ENCODE measurements at places on chromosomes 3 and 15. TPM values are rescaled to one million over a fixed set of nuclear protein-coding genes. Genes with fewer than 3 reads are reported as not detected.

- DNase-seq, result no peak
Observed at GRCh38 chr3:48696156-48696555, 10.4 kb upstream of the NCKIPSD start.

DNA sequence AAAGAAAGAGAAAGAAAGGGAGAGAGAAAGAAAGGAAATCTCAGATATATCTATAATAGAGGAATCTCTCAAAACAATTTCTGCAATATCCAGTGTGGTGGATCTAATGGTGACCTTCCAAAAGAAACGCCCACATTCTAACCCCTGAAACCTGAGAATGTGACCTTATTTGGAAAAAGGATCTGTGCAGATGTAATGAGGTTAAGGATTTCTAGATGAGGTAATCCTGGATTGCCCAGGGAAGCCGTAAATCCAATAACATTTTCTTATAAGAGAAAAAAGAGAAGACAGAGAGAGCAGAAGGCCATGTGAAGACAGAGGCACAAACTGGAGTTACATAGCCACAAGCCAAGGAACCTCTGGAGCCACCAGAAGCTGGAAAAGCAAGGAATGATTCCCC is 307.6 kb downstream of the ZBTB20 start:
- no peak for DNase-seq

- no peak for DNase-seq
Observed at GRCh38 chr3:172305974-172306373, 142.3 kb downstream of the GHSR start.

- no peak for DNase-seq
Observed at GRCh38 chr3:15499536-15499935, 22.0 kb downstream of the COLQ start.

DNA sequence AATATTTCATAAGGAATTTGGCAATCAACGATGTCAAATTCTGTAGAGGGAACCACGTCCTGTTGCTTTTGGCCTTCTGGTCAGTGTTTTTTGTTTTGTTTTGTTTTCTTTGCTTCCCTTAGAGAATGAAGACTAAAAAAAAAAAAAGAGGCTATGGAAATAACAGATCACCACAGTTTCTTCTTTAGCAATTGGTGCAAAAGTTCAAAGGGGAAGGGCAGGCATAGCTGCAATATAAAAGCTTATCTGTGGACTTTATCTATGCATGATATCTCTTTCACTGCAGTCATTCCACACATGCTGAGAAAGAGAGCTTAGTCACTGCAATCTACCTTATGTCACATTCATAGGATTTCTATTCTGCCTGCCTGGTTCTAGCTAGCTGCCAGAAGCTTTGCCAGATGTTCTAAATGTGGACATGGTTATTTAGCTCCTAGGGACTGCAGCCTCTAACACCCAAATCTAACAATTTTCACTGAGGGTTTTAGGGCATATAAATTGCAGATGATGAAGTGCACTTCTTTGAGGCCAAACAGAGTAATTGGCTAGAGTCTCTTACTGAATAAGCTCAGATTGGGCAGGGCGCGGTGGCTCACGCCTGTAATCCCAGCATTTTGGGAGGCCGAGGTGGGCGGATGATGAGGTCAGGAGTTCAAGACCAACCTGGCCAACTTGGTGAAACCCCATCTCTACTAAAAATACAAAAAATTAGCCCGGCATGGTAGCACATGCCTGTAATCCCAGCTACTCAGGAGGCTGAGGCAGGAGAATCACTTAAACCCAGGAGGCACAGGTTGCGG is 637.2 kb downstream of the NTRK3 start:
- no peak for DNase-seq

DNA sequence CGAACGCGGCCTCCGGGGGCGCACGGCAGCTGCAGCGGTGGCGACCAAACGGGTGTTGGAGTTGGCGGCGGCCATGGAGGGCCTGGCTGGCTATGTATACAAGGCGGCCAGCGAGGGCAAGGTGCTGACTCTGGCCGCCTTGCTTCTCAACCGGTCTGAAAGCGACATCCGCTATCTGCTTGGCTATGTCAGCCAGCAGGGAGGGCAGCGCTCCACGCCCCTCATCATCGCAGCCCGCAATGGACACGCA is 725 bp downstream of the FEM1B start:
- DNase-seq, result no peak

- no peak for DNase-seq
Observed at GRCh38 chr3:34323517-34323916, 525.1 kb downstream of the PDCD6IP start.

Gene ERC2
- total RNA-seq, result 2.0 TPM

Gene ITGB5
- 146 TPM for total RNA-seq

Gene GPR149
- total RNA-seq, result not detected

Measured in esophagus muscularis mucosa (tissue), 4 donors.